ENCODE measurements at places on chromosomes 6 and 20. TPM values are rescaled to one million over a fixed set of nuclear protein-coding genes. Genes with fewer than 3 reads are reported as not detected.

DNA sequence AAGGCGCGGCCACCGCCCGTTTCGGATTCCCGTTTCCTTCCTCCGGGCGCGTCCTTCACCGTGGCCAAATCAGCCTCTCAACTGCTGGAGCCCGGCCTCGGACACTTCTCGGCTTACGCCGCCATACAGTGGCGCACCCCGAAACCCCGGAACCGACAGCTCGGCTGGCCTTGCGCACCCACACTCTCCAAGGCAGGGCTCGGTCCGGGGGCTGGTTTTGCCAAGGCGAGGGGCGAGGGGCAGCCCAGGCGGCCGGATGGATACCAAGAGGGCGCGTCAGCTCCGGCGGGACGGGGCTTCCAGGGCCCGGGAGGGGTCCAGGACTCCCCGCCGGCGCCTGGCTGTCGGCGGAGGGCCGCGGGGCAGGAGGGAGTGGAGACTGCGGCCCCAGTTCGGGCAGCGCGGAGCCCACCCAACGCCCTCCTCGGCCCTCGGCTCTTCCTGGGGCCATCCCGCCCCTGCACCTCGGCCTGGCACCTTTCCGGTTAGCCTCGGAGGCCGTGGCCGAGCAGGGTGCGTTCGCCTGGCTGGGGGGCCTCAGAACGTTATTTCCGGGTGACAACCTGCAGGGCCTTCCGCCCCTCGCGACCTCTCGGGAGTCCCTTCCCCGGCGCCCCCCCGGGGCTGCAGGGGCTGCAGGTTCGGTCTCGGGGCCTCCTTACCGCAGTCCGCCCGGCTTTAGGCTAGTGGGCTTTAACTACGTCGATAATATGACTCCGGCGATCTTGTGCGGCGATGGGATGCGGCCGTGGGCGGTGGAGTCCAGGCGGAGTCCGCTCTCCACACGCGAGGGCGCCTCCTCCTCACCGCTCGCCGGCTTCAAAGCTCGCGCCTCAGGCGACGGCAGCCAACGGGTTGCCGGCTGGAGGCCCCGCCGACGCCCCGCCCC, 697 bp upstream of the CEP43 start:
- no peak for DNase-seq

GRCh38 chr20:40663991-40664880, 24.8 kb downstream of the MAFB start:
- DNase-seq: no peak

DNA sequence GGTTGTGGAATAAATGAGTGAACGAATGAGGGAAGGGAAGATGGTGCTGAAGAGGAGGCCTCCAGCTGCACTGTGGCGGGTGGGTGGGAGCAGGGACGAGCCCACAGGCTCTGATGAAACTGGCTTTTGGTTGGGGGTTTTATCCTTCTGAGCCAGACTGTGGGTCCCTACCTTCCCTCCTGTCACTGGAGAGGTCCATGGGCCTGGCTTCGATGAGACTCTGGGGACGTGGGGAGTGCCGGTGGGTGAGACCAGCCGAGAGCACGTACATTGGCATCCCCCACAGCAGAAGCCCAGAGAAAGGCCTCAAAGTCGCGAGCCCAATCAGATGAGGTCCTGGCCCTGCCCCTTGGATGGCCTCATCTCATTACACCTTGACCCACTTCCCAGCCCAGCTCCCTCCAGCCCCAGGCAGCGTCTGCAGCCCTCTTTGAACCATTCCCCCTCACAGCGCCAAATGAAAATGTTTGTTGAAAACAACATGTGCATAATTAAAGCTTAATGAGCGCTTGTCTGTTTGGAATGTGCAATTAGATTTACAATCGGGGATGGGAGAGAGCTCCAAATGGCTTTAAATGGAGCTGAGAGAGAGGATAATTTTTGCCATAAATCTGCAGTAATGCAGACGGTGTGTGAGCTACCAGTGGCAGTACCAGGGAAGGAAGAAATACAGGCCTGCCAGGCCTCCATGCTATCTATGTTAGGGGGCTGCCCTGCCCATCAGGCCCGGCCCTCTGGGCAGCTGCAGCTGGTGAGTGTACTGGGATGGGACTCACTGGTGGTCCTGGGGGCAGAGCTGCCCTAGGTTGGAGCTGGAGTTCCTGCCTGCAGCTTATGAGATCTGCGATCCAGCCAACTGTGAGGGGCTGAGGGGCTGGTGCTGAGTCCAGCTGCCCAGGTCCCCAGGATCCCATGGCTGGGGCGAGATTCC, 47.2 kb downstream of the TOX2 start:
- no peak for DNase-seq

DNA sequence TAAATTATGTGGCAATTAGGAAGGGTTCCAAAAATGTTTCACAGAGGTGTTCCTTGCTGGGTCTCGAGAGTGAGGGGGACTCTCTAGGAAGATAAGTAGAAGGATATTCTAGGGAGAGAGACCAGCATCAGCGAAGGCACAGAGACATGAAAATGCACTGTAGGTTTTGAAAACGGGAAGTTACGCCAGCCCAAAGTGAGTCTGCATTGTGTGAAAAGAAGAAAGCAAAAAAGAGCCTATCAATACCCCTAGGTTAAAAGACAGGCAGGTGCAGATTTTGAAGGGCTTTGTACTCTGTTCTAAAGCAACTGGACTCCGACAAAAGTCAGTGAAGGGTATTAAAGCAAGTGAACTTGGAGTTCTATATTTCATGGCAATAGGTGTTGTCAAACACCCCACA, 25.7 kb upstream of the MRAP2 start:
- DNase-seq: no peak

- DNase-seq: no peak
These were observed 67.9 kb downstream of the KIF13A start for GRCh38 chr6:17919496-17919895.

GRCh38 chr6:82365016-82365795, 1.6 kb downstream of the TPBG start:
- DNase-seq: peak; percentile 85

GRCh38 chr20:1844325-1845162, 50.7 kb upstream of the SIRPA start:
- DNase-seq: no peak

DNA sequence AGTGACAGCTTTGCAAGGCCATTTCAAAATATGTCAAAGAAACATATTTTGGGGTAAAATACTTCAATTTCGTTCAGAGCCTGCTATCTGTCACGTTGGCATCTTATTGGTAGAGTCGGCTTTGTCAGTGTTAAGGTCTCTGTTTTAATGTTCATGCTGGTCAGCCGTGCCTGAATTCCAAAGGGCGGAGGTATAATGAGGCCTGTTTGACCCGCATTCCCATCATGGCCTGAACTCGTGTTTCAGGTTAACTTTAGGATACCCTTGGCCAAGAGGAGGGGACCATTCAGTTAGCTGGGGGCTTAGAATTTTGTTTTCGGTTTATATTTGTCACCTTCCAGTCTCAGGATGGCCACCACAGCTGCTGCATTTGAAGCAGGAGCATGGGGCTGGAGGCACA, 236.4 kb downstream of the NFATC2 start:
- no peak for DNase-seq

DNA sequence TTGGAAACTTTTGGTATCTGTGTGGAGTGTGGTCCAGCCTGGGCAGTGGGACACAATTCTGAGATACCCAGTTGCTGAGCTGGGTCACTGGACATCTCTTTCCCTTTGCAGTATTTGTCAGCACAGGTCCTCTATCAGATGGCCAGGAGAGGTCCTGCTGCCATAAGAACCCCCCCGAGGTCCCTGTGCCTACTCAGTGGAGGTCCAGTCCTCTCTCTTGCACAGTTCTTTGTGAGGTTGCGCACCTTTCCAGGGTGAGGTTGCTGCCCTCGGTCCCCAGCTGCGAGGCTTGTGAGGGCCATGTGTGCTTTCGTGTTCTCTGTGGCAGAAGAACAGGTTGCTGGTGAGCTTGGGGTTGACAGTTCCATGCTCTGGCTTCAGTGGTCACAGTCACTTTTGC, 320.6 kb downstream of the QKI start:
- DNase-seq: no peak

DNA sequence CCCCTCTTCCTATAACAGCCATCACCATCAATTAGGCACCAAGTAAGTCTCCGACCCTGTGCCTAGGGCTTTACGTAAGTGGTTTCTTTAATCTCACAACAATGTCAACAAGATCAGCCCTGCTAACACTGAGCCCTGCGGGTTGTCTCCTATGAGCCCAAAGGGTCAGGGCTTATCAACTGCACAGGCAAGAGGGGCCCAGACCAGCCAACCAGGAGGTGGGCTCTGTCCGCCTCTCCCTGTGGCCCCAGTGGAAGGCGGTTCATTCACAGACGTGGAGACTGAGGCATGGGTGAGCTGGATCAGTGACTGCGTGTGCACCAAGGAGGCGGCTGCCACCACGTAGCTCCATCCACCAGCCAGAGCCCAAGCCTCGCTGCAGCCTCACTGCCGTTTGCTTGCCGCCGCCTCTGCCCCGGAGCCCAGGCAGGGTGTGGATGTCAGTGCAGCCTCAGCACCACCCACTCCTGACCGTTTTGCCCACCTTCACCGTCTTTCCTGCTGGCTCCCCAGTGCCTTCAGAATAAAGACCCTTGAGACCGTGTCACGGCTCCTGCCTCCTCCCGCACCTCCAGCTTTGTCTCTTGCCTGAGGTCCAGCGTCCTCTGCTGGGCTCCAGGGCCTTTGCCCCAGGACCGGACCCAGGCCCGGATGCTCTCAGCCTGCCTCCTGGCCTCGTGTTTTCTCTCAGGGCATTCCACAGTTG, 78.7 kb downstream of the DLL1 start:
- peak; percentile 68 for DNase-seq

DNA sequence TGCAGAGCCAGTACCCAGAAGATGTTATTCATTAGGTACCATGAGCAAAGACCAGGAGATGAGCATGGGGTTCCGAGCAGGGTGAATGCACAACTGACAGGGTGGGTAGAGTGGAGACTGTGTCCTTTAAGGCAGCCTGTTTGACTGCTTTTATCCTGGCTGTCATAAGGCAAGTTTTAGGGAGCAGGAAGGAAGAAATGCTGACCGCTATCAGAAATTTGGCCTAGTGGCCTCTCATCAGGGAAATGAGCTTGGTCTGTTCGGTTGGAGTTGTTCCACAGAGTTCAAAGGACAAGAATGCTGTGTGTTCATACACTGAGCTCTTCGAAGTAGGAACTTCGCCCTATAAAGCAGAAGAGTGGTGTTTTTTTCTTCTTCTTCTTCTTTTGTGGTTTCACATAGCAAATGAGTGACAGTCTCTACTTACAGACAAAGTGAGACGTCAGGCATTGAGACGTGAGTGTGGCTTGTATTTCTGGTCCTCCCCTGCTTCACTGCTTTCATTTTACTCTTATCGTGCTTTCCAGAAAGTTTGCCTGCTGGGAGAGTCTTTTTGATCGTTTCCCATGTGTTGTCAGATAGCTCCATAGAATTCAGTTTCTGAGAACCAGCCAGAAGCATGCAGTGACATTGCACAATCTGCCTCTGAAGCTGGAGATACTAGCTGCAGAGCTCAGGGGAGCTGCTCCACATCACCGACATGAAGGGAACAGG, at the start of gene CASS4:
Gene CASS4 (plus strand): TSS at position 502 of the 714 bp plus-strand sequence. CDS start 199 bp downstream, at position 701.
- no peak for DNase-seq

DNA sequence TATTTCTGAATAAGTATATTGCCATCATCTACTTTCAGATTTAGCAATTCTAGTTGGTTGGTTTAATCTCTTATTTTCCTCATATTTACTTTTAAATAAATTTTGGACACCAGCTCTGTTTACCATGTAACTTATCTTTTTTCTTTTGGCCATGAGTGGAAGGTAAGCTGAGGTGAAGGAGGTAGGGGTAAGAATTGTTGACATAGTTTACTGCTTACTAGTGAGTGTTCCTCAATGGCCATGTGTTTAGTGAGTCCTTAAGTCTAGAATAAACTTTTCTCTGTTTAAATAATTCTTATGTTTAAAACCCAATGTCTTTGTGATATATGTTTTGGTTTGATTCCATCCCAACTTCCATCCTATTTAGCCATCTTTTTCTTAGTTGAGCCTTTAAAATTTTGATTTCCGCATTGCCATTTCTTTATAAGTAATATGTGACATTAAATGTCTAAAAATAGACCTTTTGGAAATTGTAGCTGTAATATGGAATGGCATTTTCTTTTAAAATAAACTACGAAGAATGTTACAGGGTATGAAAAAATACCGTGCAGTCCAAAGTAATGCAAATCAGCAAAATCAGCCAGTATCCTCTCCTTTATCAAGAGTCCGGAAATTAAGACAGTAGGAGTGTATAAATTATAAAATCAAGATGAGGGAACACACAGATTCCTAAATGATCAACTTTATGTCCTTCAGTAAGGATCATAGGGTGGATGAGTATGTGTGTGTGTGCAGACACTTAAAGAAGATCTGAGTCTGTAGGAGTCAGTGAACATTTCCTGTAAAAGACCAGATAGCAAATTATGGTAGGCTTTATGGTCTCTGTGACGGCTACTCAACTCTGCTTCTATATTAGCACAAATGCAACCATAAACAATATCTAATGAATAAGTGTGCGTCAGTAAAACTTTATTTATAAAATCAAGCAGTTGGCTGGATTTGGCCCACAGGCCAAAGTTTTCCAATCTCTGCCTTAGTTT, 10.3 kb downstream of the STXBP5 start:
- DNase-seq: no peak

GRCh38 chr6:41763470-41763869, 16.2 kb downstream of the FRS3 start:
- DNase-seq: no peak

DNA sequence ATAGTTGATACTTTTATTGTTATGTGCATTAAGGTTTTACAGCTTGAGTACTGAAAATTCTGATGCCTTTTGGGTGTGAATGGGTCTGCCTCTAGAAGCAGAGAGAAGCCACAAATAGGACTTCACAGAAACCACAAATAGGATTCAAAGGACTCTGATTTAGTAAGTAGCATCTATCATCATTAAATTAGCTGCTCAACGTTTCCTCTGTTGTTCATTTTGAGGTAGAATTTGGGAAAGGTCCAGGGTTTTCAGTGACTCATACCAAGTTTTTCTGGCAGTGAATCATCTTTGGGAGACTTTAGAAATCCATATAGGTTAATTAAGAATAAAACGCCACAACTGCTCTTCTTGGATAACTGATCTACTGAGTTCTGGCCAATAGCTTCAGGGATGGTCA, 105.1 kb downstream of the PHF3 start:
- DNase-seq: no peak

The FAM217A gene
- total RNA-seq: not detected

The MYO6 gene
- total RNA-seq: 62.6 TPM

The SIM1 gene
- 2.6 TPM for total RNA-seq

The CFAP61 gene
- total RNA-seq: not detected

The CST5 gene
- total RNA-seq: not detected

The MMUT gene
- total RNA-seq: 23.5 TPM

Measured in osteocyte (in vitro differentiated cells).